PC-9 (cell line): ENCODE measurements at places on chromosomes 16 and 17. TPM values are rescaled to one million over a fixed set of nuclear protein-coding genes. Genes with fewer than 3 reads are reported as not detected.

- DNase-seq = peak; percentile 94
These were observed at the start of gene CRISPLD2 for GRCh38 chr16:84819644-84820304. TSS of gene CRISPLD2 (plus strand) at chr16:84819985. CDS start at chr16:84838496, 18,511 bp downstream.

- no peak for DNase-seq
These were observed 2.9 kb upstream of the ATP2A1 start for GRCh38 chr16:28875134-28876018.

The CCL8 gene
- total RNA-seq = not detected in 2 replicates

The DNAI2 gene
- total RNA-seq = not detected in 2 replicates

DNA sequence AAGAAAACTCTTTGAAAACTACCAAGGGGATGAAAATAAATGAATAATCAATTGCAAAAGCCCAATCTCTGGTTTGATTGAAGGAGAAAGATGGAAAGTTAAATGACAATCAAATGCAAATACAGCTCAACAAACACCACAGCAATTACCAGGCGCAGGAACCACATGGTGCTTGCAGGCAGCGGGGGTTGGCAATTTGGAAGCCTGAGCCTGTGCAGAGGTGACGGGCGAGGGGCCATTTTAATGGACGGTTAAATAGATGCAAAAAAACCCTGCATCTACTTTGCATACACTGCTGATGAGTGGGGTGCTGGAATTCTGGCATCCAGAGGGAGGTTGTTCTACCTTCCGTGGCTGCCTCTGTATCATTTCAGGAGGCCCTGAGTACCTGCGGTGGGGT, 4.8 kb upstream of the SEZ6 start:
- DNase-seq = no peak
